ENCODE measurements at places on chromosomes 11 and 22.

DNA sequence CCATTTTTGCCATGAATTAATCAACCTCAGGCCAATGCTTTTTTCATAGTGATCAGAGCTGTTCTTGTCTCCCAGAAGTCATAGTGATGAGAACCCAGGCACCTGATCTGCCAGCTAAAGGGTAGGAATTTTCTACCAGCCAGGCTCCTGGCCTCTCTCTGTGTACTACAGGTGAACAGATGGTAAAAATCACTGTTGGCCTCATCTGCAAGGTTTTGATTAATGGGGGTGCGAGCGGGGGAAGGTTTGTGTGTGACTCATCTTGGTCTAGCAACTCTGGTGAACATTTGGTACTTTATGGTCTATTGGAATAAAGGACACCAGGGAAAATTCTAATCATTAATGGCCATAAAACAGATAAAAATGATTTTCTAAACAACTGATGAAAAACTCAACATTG, 14.4 kb upstream of the APOL4 start:
- no peak for DNase-seq

DNA sequence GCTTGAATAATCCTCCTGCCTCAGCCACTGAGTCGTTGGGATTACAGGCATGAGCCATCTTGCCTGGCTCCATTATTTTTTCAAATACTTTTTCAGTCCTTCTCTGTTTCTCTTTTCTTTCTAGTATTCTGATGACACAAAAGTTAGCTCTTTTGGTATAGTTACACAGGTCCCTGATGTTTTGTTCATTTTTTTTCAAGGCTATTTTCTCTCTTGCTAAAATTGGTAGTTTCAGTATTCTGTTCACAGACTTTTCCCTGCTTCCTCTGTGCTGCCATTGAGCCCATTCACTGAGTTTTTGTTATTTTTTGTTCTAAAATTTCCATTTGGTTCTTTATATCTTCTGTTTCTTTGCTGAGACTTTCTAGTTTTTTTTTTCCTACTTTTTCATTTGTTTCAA, 166.5 kb downstream of the UVRAG start:
- no peak for DNase-seq

- no peak for DNase-seq
These were observed 11.8 kb upstream of the THY1 start for GRCh38 chr11:119434591-119435330.

GRCh38 chr11:119363851-119364590, 17.5 kb downstream of the USP2 start:
- peak; percentile 34 for DNase-seq

DNA sequence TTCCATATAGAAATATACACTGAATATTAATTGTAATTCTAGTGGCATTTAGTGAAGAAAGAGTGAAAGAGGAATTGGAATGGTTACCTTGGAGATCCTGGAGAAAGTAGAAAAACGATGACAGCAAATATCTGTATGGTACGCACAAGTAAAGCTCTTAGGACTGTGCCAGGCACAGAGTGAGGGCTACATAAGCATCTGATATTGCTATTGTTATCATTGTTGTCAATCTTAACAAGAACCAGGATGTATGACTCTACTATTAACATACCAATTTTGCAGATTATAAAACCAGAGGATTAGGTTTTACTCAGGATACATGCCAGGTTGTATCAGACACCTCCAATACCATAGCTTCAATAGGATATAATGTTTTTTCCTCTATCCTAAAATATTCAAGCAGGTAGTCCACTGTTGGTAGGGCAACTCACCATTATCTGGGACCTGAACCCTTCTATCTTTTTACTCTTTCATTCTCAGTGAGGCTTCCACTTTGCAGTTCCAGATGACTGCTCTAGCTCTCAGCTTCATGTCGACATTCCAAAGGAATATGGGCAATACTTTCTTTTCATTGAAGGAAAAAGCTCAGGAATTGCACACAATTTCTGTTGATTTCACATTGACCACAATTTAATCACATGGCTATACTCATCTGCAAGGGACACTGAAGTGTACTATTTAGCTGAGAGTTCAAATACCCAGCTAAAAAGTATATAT, 73.2 kb downstream of the RAB38 start:
- no peak for DNase-seq

- no peak for DNase-seq
These were observed 66.8 kb downstream of the BRD1 start for GRCh38 chr22:49760630-49761571.

GRCh38 chr11:112637076-112637475, 324.1 kb upstream of the NCAM1 start:
- no peak for DNase-seq

DNA sequence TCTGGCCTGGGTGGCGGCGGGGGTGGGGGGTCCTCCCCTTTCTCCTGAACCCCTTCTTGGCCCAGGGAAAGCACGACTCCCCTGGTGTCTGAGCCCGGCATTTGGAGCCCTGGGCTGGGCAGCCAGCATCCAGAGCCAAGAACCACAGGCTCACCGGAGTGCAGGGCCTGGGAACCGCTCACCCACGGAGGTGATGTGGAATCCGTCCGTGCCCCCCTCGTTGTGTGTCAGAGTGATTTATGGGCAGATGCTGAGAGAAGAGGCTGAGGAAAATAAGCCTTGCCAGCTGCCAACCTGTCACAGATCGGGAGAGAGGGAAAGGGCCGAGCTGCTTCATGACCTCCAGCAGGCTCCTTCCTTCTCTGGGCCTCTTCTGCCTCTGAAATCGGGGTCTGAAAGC, 33.7 kb downstream of the WNT11 start:
- no peak for DNase-seq

- DNase-seq = peak; percentile 6
These were observed 33.6 kb upstream of the MMP7 start for GRCh38 chr11:102564110-102564509.

- no peak for DNase-seq
These were observed 662.2 kb upstream of the CNTN5 start for GRCh38 chr11:98358551-98358950.

DNA sequence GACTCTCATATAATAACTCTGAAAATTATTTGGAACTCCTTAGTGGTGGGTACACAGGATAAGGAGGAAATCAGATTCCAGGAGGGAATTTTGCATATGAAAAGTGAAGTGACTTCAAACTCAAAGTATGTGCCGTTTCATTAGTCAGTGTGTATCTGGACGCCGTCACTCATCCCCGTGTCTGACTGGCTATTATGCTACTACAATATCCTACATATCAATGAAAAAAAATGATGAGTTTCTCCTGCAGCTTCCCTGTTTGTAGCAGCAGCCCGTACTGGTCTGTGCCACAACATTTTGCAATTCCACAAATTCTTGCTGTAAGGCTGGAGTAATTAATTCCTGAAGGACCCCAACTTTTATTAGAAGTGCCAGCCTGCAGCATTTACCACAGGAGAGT, 16.5 kb downstream of the WT1 start:
- no peak for DNase-seq

GRCh38 chr11:35326266-35326879, 93.0 kb downstream of the SLC1A2 start:
- no peak for DNase-seq

Data from CD4-positive, alpha-beta T cell treated with Interleukin-6 at 100 ng/mL for 8 hours (primary cell).